Activated CD4-positive, alpha-beta T cell treated with anti-CD3 and anti-CD28 coated beads, Interleukin-2, amount 50 U/mL, for 4 hours (primary cell): ENCODE measurements at places on chromosomes 5 and 9.

DNA sequence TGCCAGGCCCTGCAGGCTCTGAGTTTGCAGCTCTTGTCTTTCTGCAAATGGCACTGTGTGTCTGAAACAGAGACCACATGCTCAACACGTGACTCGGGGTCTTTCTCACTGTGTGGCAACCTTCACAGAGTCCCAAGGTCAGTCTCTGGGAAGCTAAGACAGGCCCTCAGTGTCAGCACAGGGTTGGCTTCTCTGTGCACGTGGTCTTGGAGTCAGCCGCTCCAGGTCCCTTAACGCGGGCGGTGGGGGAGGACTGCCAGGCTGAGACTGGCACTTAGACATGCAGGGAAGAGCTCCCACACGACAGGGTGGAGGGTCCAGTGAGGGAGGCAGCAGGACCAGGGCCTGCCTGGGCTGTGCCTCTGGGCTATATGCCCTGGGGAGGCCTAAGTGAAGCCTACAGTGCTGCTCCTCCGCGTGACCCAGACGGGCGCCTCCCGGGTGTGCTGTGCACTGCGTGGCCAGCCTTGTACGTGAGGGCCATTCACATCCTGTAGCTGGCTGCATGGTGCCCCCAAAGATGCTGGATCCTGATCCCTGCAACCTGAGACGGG lies 76.8 kb downstream of the ADAMTS2 start:
- no peak for DNase-seq

DNA sequence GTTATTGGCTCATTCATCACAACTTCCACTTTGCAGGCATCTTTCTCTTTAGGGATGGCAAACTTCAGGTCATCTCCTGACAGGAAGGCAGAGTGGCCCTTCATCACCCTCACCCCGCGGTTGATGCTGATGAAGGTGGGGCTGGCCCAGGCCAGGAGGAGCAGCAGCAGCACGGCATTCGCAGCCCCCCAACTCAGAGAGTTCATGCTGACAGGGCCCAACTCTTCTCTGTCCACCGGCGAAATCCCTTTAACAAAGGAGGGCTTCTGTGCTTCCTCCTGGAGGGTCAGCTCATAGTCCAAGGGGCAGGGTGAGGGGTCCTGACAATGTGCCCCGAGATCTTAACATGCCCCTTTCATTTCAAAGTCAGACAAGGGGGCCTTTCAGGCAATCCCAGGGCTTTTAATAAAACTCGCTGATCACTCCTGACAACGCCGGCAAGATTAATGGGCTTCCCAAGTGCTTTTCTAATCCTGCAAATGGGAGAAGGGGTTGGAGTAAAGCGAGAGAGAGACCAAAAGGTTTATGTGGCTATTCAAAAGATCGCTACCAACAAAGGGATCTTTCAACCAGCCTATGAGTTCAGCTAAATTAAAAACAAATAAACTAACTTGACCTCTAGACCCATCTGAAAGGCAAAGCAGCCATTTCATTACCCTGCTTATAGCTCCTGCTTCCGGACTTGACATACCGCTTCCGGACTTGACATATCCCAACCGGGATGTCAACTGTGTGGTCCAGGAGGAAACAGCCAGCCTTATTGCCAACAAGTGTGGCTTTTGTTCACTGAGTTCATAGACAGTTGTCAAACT lies 41.2 kb downstream of the FREM1 start:
- no peak for DNase-seq

GRCh38 chr5:64506567-64507263 lies 900 bp downstream of the RGS7BP start:
- no peak for DNase-seq

DNA sequence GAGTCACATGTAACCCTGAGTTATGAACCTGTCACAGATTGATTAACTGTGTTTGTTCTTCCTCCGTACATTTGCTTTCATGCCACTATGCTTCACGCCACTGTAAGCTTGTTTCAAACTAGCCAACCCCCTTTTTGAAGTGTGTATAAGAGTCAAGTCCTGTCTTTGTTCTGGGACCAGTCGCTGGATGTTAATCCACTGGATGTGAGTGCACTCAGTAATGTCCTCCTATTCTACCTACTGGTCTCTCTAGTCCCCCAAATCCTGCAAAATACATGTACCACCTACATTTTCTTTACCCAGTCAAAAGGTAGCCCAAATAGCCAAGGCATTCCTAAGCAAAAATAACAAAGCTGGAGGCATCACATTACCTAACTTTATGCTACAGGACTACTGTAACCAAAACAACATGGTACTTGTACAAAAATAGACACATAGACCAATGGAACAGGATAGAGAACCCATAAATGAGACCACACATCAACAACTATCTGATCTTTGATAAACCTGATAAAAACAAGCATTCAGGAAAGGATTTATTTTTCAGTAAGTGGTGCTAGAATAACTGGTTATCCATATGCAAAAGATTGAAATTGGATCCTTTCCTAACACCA lies 1139.1 kb upstream of the SEMA6A start:
- no peak for DNase-seq

- DNase-seq = no peak
These were observed 3.0 kb downstream of the RECK start for GRCh38 chr9:36039696-36040095.

- no peak for DNase-seq
These were observed 29.8 kb downstream of the TDRD7 start for GRCh38 chr9:97441729-97442128.

DNA sequence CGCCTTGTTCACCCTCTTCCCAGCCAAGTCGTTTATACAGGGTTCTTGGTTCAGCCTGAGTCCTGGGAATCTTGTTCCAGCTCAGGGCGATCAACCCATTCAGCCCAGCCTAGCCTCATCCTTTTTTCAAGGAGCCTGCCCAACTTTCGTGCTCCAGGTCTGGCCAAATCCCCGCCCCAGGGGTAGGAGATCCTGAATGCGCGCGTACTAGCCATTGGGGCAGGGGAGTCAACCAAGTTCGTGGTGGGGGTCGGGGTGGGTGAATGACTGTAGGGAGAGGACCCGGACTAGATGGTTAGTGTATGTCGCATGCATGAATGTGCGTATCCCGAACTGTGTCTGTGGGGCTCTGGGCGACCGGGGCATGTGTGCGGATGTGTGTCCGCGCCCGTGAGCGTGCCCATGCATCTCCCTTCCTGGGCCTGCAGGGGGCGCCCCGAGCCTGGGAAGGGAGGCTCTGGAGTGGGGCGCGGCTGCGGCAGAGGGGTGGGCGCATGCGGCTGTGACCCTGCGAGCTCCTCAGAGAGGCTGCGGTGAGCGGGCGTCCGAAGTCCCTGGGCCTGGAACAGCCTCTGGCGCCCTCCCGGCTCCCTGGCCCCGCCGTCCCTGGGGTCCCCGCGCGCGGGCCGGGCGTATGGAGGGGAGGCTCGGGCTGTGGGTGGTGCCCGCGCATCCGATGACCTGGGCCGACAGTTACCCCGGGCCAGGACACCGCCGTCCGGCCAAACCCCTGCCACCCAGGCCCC lies 8.7 kb downstream of the CCL21 start:
- peak; percentile 69 for DNase-seq

- DNase-seq = no peak
These were observed 226.3 kb downstream of the SMARCA2 start for GRCh38 chr9:2241461-2241835.

- no peak for DNase-seq
These were observed 83.1 kb upstream of the GLRA1 start for GRCh38 chr5:152007653-152008335.

GRCh38 chr9:132726576-132727130 lies 56.4 kb downstream of the GTF3C4 start:
- DNase-seq = no peak

DNA sequence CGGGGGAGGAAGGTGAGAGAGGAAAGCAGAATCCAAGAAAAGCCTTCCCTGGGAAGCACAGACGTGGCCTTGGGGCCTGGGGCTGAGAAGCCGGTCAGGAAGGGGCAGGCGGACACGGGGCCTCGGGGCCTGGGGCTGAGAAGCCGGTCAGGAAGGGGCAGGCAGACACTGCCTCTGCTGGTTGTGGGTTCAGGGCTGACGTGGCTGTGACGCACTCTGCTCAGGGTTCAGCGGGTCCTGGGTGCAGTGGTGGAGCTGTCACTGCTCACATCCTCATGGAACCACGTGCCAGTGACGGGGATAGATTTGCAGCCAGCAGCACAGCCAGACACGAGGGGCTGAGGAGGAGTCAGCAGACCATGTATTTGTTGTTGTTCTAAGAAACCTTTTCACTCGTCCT lies 12.8 kb downstream of the PAEP start:
- DNase-seq = no peak

DNA sequence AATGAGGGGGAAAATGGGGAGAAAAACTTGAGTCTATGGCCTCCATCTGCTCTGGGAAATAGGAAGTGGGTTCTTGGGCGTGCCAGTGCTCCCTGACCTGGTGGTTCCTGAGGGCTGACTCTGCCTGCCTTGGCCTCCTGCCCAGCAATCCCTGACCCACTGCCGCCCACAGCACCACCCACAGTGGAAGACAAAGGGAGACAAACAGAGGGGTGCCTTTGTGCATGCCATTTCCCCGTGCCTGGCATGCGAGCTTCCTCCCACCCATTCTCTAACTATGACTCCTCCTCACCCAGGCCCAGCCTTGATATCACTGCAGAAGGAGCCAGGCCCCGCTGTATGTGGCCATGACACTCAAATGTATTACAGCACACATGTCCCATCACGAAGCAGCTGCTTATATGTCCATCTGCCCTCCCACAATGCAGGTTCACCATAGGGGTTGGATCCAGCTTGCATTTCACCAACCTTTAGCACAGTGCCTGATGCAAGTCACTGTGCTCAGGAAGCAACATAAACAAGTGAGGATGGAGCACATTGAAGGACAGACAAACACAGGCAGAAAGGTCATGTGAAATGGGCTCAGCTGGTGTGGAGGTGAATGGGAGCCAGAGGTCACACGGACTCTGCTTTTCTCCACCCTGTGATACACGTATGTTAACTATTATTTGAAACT lies 84.4 kb downstream of the ADRB2 start:
- DNase-seq = no peak

- no peak for DNase-seq
These were observed 653.6 kb downstream of the RAB3C start for GRCh38 chr5:59236448-59236847.

DNA sequence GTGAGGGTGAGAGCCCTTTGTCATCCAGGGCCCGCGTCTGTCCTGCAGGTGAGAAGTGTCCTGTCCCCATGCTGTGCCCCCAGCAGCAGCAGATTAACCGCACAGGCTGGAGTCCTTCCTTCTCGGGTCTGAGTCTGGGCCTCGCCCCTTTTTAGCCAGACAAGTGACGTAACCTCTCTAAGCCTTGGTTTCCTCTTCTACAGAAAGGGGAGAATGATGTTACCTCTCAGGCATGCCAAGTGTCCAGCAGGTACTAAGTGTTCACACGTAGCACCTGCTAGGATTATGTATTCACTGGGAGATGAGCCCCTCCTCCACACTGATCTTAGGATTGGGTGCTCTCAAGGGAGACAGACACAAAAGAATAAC lies 6.9 kb downstream of the NEURL1B start:
- no peak for DNase-seq

DNA sequence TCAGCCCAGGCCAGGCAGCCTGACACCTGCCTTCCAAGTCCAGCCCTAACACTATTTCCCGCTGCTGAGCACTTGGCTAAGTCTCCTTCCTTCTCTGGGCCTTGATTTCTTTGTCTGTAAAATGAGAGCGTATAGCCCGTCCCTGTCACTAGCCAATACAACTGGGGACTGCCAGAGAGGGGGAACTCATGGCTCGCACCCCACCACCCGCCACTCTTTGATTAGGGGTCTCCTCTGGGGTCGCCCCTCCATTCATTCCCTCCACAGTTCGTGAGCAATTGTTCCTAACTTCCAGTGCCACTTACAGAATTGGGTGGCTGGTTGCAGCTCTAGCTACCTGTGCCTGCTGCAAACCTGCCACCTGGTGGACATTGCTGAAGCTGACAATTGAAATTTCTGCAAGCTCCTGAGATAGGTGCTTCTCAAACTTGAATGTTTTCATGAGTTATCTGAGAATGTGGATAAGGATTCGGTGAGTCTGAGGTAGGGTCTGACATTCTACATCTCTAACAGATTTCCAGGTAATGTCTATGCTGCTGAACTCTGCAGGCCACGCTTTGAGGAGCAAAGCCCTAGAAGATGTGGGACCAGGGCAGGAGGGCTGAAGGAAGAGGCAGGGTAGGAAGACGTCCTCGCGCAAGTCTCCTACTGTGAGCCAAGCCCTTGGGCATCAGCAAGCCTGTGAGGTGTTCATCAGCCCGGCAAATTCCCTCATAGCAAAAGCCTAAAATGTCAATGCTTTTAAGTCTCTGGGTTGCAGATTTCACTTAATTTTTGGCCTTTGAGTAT lies 13.3 kb upstream of the RECK start:
- DNase-seq = peak; percentile 57

DNA sequence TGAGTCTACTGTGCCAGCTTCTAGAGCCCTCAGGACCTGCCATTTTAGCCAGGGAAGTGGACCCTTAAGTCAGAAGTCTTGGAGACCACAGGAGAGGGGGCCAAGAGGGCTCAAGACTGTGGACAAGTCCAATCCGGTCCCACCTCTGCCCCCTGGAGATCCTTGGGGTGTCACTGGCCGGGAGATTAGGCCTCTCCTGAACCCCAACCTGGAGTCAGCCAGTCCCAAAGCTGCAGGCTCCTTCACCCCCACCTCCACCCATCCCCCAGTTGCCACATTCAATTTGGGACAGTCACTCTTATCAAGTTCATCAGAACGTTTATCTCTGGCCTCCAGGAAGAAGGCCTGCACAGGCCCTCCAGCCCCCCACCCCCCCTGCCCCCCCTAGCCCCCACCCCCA lies 290 bp downstream of the SLC23A1 start:
- no peak for DNase-seq

GRCh38 chr5:78300464-78301045 lies 6.1 kb upstream of the AP3B1 start:
- no peak for DNase-seq

GRCh38 chr5:64883912-64884311 lies 115.2 kb downstream of the CWC27 start:
- no peak for DNase-seq

- DNase-seq = no peak
These were observed 26.7 kb downstream of the ECM2 start for GRCh38 chr9:92509050-92509449.

- no peak for DNase-seq
These were observed 17.7 kb downstream of the MLLT3 start for GRCh38 chr9:20604562-20604961.

GRCh38 chr5:115532517-115532916 lies 12.1 kb downstream of the FEM1C start:
- DNase-seq = no peak

- no peak for DNase-seq
These were observed 15.4 kb downstream of the GPRIN1 start for GRCh38 chr5:176594554-176594953.

DNA sequence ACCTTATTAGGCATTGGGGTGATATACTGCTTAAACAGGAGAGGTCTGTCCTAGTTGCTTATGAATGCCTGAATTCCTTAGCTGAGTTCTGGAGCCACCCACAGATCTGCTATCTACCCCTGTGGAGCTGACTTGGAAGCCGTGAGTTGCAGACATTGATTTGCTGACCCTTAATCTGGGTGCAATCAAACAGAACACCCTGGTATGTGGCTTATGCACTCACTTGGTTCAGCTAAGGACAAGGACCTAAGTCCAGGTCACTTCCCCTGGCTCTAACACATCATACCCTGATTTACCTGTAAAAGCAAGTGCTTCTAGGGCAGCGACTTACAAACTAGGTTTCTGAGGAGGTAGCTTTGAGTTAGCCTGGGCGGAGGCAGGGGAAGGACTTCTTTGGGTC lies 41.6 kb upstream of the TLR4 start:
- no peak for DNase-seq
